ENCODE measurements at places on chromosomes 4 and X.
A peak's percentile ranks its signal among the peaks of the same experiment; 100 is the strongest.

DNA sequence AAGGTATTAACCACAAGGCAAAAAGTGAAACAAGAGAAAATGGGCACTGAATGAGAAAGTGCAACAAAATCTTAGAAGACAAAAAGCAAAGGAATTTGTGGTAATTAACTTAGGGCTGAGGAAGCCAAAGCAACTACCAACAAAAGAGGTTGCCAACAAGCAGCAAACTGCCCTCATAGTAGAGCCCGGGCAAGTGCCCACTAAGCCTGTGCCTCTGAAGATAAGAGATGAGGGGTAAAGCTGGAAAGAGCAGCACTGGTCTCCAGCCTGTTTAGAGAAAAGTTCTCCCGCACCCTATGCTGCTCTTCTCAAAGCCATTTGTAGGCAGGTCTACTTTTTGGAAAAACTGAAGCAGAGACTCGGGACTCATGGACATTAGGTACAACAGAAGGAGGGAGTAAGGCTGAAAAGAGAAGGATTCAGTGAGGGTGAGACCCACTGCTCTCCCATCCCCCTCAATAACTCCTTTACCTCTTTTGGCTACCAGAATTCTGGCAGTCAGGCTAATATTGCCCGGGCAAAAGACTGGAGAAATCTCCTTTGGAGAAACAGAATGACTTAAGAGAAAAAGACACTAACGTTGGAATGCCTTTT lies 29.6 kb upstream of the KCNE5 start:
- no peak for DNase-seq

DNA sequence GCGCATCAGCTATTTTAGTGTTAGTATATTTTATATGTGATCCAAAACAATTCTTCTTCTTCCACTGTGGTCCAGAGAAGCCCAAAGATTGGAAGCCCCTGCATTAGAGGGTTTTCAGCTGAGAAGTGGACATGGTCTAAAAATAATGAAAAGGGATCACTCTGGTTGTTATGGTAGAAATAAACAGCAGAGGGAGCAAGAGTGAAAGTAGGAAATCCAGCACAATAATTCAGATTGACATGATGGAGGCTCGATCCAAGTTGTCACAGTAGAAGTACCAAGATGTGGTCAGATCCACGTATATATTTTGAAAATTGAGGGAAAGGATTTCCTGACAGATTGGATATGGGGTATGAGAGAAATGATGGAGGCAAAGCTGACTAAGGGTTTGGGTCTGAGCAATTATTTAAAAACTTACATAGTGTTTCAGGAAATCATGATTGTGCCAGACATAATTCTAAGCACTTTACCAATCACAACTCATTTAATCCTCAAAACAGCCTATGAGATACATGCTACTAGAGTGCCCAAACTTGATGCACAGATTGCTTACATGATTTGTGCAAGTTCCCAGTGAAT lies 17.0 kb upstream of the TMEM144 start:
- no peak for DNase-seq

- DNase-seq: no peak
Observed at GRCh38 chr4:162957521-162958143, 209.1 kb downstream of the NAF1 start.

GRCh38 chrX:120560405-120560841 lies 339 bp downstream of the CUL4B start:
- DNase-seq: no peak

DNA sequence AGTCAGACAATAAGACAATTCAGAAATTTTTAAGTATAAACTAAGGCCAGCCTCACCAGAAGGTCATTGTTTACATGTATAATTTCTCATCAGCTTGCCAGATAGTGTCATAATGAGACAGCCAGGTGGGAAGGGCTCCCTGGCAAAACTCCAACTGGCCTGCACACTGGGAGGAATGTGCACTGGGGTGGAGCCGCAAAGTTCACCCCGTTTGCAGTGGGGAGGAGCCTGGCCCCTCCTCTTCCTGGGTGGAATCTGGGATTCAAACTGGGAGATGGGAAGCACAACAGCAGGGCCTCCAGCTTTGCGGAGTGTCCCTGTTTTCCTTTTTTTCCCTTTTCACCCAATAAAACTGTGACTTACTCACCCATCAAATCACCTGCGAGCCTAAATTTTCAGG lies 329.9 kb downstream of the SMARCA1 start:
- no peak for DNase-seq

GRCh38 chrX:24668111-24668510 lies 21.0 kb upstream of the PCYT1B start:
- DNase-seq: no peak

- DNase-seq: peak; percentile 17
Observed at GRCh38 chrX:112642349-112642748, 37.4 kb downstream of the LHFPL1 start.

DNA sequence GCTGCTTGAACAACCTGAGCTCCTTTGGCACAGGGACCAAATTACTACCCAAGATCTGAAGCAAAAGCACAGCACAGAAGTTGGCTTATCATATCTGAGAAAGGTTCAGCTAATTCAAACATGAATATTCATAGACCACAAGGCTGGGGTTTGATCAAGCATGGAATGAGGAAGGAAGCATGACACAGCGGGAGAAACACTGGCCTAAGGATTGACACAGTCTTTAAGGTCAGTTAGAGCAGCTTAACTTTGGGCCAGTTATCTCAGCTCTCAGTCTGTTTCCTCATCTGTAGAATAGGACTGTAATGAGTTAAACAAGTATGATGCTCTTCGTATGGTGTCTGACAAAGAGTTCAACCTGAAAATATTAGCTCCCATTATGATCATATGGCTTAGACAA lies 88.5 kb upstream of the CBR4 start:
- no peak for DNase-seq

DNA sequence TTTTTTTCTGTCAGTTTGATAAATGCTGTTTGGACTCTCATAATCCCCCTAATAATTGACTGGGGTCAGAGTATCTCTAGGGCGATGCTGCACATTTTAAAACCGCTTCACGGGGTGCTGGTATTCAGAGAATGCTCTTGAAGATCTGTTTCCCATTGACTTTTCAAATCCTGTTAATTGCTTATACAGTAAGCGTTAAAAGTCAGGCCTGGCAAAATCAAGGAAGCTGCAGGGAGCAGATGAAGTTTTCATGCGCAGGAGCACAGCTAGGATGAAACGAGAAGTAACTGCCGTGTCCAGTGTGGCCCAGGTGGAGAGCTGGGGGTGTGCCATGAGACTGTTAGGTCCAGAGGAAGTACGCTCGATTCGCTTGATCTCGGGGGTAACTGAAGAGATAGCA lies 312.9 kb downstream of the TRIML1 start:
- DNase-seq: no peak

- no peak for DNase-seq
Observed at GRCh38 chr4:170278460-170278859, 188.7 kb upstream of the AADAT start.

- DNase-seq: no peak
Observed at GRCh38 chr4:74886484-74886883, 46.4 kb upstream of the PARM1 start.

DNA sequence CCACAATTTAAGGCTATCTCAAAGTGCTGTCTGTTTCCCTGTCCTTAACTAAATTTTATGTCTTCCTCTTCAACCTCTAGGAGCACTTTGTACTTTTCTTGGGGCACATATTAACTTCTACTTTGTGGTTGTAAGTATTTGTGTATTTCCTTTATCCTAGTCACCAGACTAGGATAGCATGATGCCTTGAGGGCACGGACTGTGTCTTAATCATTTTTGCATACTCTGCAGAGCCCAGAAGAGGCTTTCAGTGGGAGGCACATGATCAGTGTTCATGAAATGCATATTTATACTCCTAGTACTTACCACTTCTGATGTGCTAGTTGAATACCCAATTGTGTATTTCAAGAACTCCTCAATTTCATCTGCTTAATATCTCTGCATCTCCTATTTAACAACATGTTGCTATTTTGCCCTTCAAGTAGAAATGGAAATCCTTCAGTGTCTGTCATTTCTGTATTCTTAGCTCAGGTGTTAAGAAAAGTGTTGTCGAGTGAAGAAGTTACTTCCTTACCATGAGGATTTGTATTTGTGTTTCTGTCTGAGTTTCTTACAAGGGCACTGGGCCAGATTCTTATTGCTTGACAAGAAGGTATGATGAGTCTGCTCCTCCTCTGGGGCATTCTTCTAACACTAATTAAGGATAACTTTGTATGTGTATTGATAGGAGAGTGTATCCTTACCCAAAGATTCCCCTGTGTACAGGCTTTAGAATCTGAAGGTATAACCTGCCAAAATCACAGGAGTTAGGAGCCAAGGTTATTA lies 28.3 kb upstream of the PGRMC2 start:
- DNase-seq: no peak

DNA sequence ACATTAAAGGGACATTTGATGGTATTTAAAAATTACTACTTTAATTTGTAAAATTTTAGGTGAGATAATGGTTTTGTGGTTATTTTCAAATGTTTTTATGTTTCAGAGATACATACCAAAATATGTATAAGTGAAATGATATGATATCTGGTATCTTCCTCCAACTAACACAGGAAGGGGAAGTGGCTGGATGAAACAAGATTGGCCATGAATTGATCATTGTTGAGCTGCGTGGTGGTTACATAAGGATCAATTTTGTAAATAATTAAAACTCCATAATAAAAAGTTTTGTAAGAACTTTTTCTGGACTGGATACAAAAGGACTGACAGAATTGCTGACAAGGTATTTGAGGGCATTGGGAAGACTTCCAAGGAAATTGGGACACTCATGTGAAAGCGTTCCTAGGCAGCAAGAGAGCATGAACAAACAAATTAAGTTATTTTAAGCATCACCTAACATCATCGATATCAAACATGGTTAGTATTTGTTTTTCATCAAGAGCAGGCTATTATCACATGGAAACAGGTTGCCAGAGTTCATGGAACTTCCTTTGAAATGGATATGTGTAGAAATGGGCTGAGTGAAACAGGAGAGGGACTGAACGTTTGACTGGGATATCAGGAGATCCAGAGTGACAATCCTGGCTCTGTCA lies 4.4 kb upstream of the PGM2 start:
- DNase-seq: no peak

- DNase-seq: no peak
Observed at GRCh38 chr4:14269824-14270223, 642.3 kb upstream of the BOD1L1 start.

- no peak for DNase-seq
Observed at GRCh38 chrX:129097668-129098067, 425.6 kb downstream of the SMARCA1 start.

DNA sequence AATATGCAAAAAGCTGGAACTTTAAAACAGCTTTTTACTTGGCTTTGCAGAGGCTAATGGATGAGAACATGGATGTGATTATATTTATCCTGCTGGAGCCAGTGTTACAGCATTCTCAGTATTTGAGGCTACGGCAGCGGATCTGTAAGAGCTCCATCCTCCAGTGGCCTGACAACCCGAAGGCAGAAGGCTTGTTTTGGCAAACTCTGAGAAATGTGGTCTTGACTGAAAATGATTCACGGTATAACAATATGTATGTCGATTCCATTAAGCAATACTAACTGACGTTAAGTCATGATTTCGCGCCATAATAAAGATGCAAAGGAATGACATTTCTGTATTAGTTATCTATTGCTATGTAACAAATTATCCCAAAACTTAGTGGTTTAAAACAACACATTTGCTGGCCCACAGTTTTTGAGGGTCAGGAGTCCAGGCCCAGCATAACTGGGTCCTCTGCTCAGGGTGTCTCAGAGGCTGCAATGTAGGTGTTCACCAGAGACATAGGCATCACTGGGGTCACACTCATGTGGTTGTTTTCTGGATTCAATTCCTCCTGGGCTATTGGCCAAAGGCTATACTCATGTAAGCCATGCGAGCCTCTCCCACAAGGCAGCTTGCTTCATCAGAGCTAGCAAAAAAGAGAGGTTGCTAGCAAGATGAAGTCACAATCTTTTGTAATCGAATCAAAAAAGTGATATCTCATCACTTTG lies 15.6 kb downstream of the TLR8 start:
- DNase-seq: no peak

DNA sequence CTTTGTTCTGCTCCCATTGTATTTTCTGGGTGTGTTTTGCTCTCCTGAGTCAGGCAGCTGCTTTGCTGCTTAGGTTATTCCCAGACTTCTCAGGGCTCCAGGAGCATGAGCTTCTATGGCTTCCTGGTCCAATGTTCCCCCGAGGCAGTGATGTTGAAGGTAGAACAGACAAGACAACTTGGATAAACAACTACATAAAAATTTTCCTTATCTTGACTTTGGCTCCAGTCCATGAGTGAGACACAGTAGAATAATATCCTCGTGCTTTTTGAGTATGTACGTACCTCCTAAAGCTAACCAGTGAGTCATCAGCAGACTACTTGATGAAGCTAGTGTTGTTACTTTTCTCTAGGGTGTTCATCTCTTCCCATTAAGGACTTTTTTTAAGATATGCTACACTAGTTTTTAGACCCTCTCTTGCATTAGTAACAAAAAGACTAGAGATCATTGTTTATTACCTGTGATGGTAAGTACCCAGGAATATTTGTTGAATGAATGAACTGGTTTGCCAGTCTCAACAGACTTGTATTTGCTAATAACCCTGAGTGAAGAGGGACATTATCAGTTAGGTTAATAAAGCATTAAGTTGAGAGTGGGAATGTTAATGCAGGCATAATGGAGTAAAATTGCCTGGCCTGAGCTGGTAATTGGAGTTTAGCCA lies 131.9 kb downstream of the FHIP1A start:
- no peak for DNase-seq

GRCh38 chr4:4787421-4787820 lies 72.0 kb upstream of the MSX1 start:
- DNase-seq: no peak

DNA sequence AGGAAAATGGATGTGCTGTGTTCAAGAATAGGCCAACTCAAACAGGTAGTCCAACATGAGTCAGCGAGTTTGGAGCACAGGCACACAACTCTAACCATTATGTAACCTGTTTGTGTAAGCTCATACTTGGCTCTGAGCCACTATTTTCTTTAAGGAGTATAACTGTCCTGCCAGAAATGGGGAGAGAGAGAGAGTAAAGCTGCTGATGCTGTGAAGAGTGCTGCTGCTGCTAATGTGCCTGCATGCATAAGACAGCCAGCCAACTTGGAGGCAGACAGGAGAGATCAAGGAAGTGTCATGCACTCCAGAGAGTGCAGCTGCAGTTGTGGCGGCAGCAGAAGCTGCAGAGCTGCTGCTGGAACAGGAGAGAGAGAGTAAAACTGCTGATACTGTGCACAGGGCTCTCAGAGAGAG lies 11.7 kb upstream of the STATH start:
- DNase-seq: peak; percentile 8

- DNase-seq: no peak
Observed at GRCh38 chr4:123361195-123361861, 35.3 kb upstream of the SPRY1 start.

GRCh38 chrX:50097071-50097470 lies 103.7 kb downstream of the AKAP4 start:
- DNase-seq: no peak

Data from right kidney (tissue), 9 donors.